ENCODE measurements at places on chromosomes 6 and 20.

DNA sequence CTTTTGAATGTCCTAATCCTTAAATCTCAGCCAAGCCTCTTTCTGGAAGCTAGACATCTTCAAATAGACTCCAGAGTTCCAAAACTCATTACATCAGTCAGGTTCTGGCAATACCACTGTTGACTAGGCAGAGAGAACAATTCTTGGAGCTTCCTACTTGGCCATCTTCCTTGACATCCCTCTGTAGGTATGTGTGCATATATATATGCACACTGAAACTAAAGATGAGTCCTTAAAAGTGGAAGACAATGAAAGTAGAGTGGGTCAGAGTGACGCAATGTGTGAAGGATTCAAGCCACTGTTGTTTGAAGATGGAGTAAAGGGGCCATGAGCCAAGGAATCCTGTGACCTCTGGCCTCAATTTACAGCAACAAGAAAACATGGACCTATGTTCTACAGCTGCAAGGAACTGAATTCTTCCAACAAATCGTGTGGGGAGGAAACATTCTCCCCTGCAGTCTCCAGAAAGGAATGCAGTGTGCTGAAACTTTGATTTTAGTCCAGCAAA lies 18.7 kb upstream of the DUSP22 start:
- no peak for DNase-seq

GRCh38 chr6:234706-235372 lies 57.4 kb upstream of the DUSP22 start:
- DNase-seq: no peak

GRCh38 chr20:40679184-40679583 lies 9.9 kb downstream of the MAFB start:
- DNase-seq: no peak

DNA sequence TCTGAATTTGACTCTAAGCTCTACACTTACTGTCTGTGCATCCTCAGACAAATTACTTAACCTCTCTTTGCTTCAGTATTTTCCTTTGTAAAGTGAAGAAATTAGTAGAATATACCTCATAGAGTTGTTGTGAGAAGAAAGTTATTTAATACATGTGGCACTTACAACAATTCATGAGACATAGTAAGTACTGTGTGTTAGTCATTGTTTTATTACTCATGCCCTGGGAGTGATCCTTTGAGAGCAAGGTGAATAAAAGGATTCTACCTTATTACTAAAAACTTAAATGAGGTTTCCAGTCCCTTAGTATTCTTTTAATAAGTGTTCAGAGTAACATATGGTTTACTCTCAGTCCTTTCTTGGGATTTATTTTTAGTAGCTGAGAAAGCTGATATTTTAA lies 233.6 kb upstream of the MAP3K7 start:
- DNase-seq: no peak

DNA sequence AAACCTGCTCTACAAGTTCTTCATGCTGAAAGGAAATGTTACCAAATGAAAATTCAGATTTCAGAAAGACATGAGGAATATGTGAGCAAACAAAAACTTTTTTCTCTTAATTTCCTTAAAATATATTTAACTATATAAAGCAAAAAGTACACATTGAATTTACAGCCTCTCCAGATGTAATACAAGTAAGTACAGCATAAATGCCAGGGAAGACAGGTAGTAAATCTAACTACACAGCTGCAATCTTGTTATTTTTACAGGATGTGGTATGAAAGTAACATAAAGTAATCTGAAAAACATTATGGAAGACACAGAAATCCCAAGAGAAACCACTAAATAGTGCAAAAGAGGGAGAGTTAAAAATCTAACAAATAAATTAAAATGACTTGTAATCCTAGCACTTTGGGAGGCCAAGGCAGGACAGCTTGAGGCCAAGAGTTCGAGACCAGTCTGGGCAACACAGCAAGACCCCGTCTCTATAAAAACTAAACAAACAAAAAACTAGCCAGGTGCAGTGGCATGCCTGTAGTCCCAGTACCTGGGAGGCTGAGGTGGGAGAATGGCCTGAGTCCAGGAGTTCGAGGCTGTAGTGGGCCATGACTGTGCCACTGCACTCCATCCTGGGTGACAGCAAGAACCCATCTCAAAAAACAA lies 50.7 kb downstream of the FAM8A1 start:
- DNase-seq: no peak

DNA sequence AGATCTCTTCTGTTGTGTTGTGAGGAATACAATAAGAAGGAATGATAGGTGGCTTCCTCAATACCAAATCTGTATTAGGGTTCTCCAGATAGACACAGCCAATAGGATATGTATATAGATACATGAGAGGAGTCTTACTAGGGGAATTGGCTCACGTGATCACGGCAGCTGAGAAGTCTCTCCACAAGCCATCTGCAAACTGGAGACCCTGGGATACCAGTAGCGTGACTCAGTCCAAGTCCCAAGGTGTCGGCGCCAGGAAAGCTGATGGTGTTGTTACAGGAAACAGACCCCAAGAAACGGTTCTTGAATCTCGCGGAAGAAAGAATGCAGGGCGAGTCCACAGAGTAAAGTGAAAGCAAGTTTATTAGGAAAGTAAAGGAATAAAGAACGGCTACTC lies 61.4 kb downstream of the SYTL3 start:
- no peak for DNase-seq

GRCh38 chr20:62177307-62177706 lies 5.5 kb upstream of the MTG2 start:
- no peak for DNase-seq

DNA sequence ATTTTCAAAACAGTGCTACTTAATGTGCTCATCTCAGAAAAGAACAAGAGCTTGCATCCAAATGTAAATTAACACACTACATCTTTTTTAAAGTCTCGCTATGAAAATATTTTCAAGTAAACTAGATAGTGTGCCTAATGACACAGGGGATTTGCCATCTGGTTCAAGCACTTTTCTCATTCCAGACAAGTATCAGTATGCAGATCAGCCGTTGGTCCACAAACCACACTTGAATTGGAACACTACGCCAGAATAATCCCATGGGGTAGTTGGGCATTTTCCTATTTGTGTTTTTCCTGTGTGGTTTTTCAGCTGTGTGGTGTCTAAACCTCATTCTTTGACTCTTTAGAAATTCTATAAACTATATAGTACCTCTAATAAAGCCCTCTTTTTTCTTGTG lies 256.2 kb downstream of the EPHA7 start:
- no peak for DNase-seq

DNA sequence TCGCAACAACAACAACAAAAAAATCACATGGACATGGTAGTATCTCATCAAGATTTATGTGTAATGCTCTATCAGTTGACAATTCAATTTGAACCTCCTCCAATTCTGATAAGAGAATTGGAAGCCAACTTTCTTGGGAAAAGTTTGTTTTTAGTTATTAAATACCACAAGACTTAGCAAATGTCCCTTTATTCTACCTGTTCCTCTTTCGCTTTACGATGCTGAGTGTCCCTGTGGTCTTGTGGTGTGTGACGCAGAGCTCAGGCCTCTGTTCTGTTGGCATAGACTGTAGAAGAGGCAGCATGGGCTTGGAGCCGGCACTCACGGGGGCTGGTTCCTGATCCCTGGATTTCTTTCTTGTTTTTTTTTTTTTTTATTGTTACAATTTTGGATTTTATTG lies 76.7 kb downstream of the PSMB1 start:
- DNase-seq: no peak

DNA sequence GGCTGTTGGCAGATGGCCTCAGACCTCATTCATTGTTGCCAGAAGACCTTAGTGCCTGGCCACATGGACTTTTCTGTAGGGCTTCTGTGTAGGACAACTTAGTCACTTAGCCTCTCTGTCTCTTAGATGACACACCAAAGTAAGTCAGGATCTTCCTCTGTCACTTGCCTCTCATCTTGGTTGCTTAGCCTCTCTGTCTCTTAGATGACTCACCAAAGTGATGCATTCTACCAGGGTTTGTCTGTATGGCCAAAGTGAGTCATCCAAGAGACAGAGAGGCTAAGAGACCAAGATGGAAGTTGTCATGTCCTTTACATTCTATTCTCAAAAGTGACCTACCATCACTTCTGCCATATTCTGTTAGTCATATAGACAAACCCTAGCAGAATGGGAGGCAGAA lies 255.9 kb upstream of the DEFB112 start:
- no peak for DNase-seq

- no peak for DNase-seq
Observed at GRCh38 chr6:125906158-125906998, 50.2 kb upstream of the HINT3 start.

DNA sequence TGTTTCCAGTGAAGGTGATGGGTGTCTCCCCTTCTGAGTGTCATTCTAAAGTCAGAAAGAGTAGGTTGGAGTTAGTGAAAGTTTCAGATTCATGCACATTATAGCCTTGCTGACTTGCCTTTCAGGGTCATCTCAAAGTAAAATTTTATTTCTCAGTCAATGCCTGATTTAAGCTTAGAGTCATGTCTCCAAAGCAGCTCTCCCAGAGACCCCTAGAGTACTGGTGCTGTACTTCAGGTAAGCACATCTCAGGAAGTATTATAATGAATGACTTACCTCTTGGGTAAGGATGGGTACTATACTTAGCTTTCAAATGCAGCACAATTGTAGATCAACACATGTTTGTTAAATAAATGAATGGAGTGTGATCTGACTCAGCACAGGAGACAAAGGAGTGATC lies 116.0 kb downstream of the TBX18 start:
- no peak for DNase-seq

GRCh38 chr6:142737368-142738034 lies 207.5 kb downstream of the HIVEP2 start:
- no peak for DNase-seq
